Urinary bladder (tissue), 4 donors: ENCODE measurements at places on chromosomes 12 and 14. TPM values are rescaled to one million over a fixed set of nuclear protein-coding genes. Genes with fewer than 3 reads are reported as not detected.

GPR84 gene
- total RNA-seq = 0.26 TPM

DNA sequence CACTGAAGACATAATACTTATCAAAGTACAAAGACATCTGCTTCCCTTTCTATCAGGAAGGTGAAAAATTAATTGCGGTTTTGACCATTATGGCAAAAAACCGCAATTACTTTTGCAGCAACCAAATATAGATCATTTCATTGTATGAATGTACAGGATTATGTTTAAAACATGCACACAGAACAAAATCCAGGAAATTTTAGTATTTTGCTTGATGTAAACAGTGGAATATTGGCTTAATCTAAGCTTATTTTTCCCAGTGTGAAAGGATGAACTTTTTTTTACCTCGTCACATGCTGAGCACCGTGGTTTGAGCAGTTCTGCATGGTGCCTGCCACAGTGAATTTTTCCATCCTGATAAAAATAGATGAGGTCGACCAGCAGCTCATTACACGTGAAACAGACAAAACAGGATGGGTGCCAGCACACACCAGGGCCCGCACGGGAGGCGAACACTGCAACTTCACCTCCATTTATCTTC is 121.2 kb downstream of the PRICKLE1 start:
- DNase-seq = no peak

- DNase-seq = no peak
Observed at GRCh38 chr12:127209318-127209717, 1057.7 kb upstream of the TMEM132C start.

GRCh38 chr12:110688446-110689280 is at the start of gene HVCN1:
Gene HVCN1 (minus strand): TSS chr12:110689115. CDS start chr12:110683245, 5,870 bp downstream.
- no peak for DNase-seq

DNA sequence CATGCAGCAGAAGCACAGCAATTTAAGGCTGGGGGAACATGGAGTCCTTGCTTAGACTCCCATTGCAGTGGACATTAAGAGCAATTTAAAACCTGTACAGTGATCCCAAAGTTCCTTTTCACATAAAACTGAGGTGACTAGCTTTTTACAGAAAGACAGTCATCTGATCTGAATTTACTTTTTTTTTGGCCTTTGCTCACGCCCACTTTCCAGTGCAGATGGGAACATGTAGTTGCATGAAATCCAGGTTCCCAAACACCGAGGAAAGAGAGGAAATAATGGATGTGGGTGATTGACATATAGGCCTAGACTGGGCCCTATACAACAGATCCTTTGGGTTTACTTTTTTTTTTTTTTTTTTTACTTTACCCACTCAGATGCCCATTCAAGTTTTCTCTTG is 126.4 kb upstream of the PTPRB start:
- DNase-seq = no peak
